ENCODE measurements at places on chromosomes 5 and 9.

DNA sequence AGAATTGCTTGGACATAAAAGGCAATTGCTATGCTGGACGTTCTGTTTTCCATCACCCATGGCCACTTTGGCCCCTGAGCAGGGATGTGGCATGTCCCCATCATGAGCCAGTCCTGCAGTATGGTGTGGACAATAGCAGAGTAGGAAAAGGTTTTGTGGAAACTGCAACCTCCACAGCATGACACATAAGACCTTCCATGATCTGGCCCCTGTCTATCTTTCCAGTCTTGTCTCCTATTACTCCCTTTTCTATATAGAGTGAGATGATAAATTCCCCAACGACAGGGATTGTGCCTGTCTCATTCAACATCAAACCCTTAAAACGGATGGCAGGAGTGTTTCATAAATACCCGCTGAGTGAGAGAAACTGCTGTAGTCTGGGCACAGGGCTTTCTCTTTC lies 174.7 kb upstream of the PTCH1 start:
- DNase-seq, result no peak

DNA sequence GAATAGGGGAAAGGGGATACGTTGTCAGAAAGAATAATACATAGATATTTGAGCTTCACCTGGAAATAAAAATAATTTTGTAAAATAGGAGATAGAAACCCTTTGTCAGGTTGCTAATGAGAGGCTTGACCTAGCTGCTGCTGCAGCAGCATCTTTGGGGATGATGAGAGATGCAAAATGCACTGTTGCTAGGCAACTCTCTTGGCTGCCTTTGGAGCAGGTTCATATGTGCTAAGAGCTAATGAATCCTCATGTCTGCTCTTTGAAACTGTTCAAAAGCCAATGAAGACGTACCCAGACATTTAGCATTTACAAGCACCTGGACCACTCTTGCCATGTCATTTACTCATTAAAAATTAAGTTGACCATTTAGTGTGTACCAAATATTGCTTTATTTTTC lies 121.7 kb downstream of the FOCAD start:
- no peak for DNase-seq

DNA sequence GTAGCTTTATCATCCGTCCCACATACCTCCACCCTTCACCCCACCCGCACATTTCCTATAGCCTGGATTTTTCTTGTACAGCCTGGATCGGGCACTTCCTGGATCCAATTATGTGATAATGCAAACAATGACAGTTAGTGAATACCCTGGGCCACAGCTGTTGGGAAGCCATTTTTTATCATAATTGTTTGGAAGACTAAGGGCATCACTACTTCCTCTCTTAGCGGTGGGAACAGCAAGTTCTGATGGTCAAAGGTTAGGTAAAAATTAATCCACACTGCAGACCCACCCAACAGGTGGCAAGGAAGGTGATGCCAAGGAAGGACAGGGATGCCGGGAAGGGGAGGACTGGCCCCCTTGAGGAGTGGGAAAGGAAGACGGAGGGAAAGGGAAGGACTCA lies 183.7 kb downstream of the SAXO1 start:
- DNase-seq, result no peak

- no peak for DNase-seq
Measured at GRCh38 chr5:36644727-36645126, 38.3 kb downstream of the SLC1A3 start.

DNA sequence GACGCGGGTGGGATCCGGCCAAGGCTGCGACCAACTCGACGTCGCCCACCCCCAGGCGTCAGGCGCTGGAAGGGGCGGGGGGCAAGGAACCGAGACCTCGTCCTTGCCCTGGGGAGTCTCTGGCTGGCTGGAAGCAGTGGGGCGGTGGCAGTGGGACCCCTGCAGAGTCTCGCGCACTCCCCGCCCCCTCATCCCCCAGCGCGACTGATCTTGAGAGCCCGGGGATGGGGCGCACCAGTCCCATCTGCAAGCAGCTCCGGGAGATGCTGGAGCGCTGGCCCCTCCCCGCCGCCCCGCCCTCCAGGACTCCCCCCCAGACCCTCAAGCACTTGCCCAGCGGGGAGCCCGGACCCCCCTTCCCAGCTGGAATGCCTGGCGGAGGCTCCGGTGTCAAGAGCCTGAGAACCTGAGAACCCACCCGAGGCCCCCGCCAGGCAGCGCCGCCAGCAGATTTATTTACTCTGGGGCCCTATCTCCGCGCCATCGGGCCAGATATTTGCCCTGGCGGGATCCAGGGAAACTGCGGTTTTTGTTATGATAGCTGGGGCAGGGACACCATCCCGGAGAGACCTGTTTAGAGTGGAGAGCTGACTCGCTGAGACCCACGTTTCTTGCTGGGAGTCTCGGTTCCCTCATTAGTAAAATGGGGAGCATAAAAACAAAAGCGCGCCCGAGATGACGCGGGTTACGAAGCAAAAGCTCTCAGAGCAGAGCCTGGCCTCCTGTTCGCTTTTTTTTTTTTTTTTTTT lies 1.2 kb downstream of the PRRT1B start:
- DNase-seq, result no peak

DNA sequence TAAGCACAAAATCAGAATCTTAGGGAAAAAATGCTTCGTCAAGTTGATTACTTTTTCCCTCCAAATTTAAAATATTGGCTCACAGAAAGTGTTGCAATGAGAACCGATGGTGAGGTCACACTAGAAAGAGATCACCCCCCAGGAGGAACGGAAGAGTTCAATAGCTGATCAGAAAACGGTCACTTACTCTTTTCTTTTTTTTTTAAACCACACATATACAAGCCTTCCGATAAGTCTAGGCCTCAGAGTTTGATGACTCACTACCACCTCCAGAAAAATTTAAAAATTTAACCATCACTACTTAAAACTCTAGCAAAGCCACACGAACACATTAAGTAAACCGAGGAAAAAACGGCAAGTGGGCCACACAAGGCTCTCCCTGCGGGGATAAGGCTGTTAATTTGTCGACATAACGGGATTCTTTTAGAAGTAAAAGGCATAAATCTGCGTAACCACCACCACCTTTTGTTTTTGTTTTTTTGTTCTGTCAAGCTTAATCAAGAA lies 1.2 kb downstream of the SURF4 start:
- no peak for DNase-seq

DNA sequence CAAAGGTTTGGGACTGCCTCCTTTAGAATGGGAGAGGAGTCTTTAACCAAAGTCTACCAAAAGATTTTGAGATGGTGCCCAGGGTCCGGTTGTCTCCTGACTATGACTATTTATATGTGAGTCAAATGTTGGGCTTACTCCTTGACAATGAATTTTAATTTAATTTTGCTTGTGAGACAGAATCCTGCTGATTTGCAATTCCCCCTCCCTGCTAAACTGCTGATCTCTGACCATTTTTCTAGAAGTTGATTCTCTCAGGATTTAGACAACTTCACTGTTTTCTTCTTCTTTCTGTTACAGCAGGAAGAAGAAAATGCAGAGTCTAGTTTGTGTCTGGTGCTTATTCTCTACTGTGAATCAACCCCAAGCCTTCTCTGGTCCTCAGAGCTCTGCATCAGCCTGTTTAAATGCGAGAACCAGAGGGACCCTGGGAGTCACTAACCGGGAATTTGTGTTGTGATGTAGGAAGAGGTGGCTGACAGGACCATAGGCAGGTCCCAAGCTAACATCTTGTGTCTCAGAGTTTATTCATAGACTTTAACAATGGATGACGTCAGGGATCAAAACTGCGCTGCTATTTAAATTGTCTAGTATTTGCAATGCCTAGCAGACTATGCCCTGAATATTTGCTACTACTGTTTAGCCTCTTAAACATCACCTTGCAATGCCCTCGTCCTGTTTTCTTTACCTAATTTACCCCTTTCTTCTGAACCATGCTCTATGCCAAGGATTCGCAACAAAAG lies 124.0 kb upstream of the TAF11L2 start:
- DNase-seq, result no peak

DNA sequence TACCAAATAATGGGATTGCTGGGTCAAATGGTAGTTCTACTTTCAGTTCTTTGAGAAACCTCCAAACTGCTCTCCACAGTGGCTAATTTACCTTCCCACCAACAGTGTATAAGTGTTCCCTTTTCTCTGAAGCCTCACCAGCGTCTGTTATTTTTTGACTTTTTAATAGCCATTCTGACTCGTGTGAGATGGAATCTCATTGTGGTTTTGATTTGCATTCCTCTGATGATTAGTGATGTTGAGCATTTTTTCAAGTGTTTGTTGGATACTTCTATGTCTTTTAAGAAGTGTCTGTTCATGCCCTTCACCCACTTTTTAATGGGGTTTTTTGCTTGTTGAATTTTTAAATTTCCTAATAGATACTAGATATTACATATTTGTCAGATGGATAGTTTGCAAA lies 28.4 kb upstream of the SUSD1 start:
- no peak for DNase-seq
